DMS79 (cell line): ENCODE measurements at places on chromosomes 16 and 17.

DNA sequence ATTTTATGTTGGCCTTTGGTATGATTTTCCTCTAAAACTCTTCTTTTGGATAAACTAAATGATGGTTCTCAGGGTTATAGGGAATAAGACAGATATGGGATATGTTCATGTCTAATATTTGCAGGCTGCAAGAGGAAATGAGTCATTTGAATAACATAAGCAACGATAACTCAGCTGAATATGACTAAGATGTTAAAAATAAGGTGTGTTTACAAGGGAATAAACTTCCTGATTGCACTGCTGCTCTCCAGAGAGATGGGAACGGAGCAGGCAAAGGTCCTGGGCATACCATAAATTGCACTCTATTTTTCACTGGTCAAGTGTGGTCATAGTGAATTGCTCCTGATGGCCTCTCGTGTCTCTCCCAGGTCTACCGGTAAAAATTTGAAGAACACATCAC, 666.2 kb downstream of the TOX3 start:
- DNase-seq: no peak

DNA sequence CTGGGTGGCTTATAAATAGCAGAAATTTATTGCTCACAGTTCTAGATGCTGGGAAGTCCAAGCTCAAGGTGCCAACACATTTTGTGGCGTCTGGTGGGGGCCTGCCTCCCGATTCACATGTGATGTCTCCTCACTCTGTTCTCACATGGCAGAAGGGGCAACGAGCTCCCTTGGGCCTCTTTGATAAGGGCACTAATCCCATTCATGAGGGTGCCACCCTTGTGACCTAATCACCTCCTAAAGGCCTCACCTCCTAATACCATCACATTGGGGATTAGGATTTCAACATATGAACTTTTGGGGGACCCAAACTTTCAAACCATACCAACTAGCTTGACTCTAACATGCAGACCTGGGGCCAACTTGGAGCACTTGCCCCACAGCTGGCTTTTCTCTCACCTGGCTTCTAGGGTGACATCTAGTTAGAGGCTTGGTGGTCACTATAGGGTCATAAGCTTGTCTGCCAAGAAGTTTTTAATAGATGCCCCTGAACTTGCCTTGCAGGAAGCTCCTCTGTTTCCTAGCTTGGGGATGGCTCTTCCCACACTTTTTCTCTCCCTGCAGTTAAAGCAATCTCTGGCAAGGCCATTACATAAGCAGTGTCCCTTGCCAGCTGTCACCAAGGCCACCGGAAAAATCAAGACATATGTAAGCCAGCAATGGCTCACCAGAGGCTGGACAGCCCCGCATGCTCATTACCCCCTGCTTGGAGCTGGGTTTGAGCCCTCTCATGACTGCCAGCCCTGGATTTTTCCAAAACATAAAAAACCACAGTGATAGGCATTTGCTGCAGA, 8.4 kb upstream of the MED9 start:
- DNase-seq: no peak

GRCh38 chr17:77527836-77528505, 387.2 kb downstream of the SEC14L1 start:
- no peak for DNase-seq

DNA sequence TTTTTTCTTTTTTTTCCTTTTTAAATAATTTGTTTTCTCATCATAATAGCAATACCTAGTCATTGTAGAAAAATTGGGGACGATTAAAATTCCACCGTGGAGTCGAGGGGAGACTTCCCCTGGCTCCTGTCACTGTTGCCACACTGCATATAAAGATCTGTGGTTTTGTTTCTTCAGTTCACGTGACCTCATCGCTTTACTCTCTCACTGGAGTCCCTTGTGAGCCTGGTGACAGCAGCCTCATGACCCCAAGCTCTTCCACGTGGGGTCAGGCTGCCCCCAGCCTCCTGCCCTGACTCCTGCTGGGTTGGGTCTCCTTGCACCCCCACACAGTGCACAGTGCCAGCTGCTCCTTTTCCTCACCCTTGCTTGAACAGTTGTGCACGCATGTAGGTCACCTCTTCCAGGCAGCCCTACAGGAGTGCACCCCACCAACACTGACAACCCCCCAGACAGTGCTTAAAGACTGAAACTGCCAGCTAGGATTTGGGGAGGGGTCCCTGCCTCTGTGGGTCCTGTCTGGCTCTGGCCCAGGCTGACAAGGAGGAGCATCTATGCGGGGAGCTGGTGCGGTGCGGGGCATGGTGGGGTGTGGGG, 7.3 kb upstream of the METRNL start:
- DNase-seq: no peak

- DNase-seq: no peak
Measured at GRCh38 chr16:1556254-1556653, 22.8 kb downstream of the TMEM204 start.

DNA sequence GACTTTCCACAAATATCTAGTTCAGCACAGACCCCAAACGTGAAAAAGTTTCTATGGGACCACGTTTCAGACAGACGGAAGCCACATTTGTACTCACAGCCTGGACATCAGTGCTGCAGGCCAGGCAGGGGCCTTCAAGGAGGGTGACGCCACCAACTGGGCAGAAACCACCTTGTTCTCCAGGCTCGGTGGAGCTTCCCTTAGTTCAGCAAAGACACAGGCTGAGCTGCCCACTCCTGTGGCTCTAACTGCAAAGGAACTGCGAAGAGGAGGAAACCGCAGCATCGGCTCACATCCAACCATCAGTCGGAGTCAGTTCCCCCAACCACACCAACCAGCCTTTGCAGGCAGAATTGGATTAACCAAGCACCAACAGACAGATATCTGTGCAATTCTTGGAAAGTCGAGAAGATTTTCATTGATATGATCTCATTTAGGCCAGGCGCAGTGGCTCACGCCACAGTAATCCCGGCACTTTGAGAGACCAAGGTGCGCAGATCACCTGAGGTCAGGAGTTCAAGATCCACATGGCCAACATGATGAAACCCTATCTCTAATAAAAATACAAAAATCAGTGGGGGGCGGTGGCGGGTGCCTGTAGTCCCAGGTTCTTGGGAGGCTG, 73.3 kb upstream of the CNEP1R1 start:
- no peak for DNase-seq

GRCh38 chr17:78842881-78843565, 2.4 kb upstream of the USP36 start:
- no peak for DNase-seq

DNA sequence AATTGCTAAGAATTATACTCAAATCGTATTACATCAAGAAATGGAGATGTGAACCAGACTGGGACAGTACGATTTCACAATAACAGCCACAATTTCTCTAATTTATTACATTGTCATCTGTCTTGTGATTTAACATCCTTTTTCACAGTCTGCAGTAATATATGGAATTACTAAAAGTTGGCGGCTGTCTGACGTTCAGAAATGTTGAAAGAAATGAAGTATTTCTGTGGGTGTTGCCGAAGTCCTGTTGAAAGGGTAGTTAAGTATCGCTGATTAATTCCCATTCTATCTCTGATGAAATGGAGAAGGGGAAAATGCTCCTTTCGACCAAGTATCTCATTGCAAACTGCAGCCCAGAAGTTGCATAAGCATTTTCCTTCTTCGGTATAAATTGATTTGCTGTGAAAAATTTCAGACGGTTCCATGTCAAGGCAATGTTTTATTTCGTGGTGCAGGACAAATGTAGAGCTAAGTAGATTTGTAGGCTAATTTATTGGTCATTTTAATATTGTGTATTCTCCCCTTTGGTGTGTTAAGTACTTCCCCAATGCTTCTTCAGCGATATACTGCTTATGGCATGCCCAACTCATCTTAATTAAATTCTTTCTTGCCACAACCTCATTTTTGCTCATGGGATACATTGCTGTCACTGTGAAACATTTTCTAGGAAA, 775.2 kb upstream of the RBFOX1 start:
- no peak for DNase-seq

DNA sequence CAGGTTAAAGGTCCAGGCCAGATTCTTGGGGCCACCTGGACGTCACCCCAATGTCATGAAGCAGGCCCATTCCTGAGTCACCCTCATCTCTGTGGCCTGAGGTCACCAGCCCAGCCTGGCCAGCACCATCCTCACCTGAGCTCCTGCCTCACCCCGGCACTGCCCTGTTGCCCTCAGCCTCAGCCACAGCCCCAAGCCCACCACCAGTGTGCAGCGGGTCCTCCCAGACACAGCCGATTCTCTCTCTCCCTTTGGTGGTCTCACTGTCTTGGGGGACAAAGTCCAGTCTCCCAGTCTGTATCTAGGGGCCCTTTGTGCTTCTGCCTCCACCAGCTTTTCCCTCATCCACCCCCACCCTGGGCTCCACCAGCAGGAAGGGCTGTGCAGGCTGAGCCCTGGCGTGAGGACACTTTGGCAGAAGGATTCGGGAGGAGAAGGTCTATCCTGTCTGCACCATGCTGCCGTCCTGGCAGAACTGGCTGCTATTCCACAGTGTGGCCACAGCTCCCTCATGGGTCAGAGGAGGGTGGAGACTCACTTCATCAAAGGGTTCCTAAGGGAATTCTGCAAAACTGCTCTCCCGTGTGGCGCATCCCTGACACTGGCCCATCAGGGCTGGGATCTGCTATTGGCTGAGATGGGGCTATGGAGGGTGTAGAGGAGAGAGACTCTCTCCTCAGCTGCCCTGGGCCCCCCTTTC, 64.3 kb downstream of the PRMT7 start:
- no peak for DNase-seq

DNA sequence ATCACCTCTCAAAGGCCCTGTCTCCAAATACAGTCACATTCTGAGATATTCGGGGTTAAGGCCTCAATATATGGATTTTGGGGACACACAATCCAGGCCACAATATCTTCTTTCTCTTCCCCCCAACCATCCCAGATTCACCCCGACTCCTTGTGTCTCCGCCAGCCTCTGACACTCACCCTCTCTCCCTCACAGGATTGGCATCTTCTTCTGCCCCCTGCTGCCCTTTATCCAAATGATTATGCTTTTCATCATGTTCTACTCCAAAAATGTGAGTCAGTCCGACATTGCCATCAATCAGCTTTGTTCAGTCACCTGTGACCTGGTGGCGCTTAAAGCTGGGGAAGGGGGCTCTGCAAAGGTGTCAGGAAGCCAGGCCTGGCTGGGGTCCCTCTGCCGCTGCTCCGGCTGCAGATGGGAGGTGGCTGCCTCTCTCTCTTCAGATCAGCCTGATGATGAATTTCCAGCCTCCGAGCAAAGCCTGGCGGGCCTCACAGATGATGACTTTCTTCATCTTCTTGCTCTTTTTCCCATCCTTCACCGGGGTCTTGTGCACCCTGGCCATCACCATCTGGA, 35.1 kb downstream of the GDE1 start:
- DNase-seq: no peak

GRCh38 chr17:64401941-64402340, 11.3 kb upstream of the PECAM1 start:
- DNase-seq: no peak

GRCh38 chr17:61570118-61570517, 20.9 kb downstream of the NACA2 start:
- DNase-seq: no peak

GRCh38 chr17:49120166-49120565, 12.4 kb upstream of the B4GALNT2 start:
- DNase-seq: no peak

DNA sequence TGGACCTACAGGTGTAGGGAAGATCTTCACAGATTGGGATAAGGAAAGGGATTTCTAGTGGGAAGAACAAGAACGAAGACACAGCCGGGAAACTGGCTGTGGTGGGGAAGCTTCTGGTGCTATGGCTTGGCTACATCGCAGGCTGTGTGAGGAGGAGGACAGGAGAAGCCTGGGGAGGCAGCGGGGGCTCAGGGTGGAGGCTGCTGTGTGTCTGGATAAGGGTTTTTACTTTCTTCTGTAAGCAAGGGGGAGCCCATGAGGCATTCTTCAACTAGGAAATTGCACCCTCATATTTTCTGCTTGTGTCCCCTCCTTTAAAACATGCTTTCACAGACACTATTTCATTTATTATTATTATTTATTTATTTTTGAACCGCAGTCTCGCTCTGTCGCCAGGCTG, 2.9 kb upstream of the RHBDF2 start:
- no peak for DNase-seq

DNA sequence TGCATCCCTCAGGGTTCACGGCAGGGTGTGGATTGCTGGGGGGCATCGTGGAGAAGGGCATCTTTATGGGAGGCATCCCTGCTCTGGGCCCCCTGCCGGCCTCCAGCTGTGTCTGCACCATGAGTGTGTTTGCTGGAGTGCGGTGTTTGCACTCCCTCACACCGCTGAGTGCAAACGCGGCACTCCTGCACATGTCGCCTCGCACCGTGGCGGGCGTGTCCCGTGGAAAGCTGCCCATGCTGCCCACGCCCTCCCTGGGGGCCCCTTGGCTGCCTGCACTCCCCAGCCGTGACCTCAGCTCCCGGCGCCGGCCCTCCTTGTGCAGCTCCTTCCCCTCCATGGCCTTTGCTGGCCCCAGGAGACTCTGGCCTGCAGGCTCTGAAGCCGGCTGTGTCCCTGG, 74.6 kb upstream of the ZNF750 start:
- DNase-seq: no peak
